ENCODE measurements at places on chromosomes 2 and 18. TPM values are rescaled to one million over a fixed set of nuclear protein-coding genes. Genes with fewer than 3 reads are reported as not detected.

GRCh38 chr18:75984853-75985252 lies 510.2 kb downstream of the ZNF516 start:
- ATAC-seq = no peak

DNA sequence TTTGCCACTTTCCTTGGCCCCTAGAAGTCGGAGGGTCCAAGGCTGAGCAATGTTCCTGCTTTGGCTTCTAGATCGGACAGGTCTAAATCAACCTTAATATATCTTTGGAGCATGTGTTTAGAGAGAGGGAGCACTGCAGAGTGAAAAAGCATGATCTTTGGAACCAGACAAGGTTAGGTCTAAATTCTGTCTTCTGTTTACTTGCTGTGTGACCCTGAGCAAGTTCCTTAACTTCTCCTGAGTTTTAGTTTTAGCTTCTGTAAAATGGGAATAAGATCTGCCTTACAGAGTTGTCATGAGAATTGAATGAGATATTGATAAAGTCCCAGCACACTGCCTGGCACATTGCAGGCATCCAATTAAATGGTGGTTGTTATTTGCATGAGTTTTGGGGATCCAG lies 13.9 kb downstream of the TMEM17 start:
- no peak for ATAC-seq

DNA sequence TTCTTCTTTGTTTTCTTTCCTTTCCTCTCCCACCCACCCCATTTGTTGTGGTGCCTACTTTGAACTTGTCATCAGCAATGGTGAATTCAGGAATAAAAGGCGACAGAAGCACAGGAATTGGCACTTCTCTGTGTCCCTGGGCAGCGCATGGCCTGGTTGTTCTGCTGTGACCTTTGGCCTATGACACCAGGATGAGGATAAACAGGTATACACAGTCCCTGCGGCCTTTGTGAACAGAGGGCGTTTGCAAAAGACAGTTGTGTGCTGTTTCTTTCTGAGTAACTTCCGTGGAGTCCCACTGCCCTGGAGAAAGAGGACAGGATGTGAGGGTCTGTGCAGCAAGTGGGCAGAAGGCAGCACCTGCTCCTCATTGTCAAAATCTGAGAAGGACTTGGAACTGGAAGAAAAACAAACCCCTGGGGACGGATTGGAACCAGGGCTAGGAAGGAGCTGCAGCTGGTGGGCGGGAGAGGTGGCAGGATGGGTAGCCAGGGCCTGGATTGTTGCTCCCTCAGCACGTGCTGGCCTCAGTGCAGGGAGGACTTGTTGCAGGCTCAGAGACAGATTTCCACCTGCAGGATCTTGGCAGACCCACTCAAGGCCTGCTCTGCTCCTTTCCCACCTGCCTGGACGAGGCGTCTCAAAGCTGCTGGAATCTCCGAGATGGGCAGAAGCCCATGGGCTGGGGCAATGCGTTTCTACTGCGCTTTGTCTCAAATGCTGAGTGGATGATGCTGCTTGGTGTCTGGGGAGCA lies 159.5 kb downstream of the ACKR3 start:
- no peak for ATAC-seq

- no peak for ATAC-seq
Measured at GRCh38 chr18:44699572-44700261, 19.0 kb downstream of the SETBP1 start.

DNA sequence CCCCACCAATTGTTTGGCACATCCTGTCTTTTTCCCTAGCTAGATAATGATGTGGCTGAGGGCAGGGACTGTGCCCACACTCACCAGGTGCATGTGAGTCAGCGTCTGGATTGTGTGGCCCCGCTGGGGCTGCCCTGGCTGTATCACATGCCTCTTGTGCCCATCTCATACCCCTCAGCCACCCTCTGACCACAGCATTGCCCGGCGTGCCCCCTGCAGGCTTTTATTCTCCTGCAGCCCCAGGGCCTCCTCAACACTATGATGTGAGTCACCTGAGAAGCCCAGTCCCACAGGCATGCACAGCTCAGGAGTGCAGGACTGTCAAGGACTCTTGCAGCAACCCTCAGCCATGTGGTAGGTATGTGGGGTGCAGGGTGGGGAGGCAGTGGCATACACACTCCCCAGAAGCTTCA lies 14.8 kb upstream of the STEAP3 start:
- no peak for ATAC-seq

GRCh38 chr2:18074476-18074875 lies 196.0 kb downstream of the KCNS3 start:
- ATAC-seq = no peak

GRCh38 chr18:50581517-50581916 lies 21.6 kb downstream of the MAPK4 start:
- ATAC-seq = no peak

DNA sequence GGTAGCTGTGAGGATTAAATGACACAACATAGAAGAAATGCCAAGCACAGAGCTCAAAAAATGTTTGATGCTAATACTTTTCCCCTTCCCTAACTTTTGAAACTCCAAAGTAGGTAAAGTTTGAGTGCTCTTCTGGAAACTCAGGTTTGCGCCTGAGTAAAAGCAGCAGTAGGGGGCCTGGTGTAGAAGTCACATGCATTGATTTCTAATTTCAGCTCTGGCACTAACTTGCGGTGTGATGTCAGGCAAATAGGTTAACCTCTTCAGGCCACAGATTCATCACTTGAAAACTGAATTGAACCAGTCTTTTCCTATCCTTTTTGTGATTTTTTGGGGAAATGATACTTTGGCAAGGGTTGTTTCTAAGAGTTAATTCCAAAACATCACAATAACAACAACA lies 27.2 kb downstream of the LHCGR start:
- ATAC-seq = no peak

GRCh38 chr2:132448771-132449170 lies 32.2 kb downstream of the GPR39 start:
- no peak for ATAC-seq

DNA sequence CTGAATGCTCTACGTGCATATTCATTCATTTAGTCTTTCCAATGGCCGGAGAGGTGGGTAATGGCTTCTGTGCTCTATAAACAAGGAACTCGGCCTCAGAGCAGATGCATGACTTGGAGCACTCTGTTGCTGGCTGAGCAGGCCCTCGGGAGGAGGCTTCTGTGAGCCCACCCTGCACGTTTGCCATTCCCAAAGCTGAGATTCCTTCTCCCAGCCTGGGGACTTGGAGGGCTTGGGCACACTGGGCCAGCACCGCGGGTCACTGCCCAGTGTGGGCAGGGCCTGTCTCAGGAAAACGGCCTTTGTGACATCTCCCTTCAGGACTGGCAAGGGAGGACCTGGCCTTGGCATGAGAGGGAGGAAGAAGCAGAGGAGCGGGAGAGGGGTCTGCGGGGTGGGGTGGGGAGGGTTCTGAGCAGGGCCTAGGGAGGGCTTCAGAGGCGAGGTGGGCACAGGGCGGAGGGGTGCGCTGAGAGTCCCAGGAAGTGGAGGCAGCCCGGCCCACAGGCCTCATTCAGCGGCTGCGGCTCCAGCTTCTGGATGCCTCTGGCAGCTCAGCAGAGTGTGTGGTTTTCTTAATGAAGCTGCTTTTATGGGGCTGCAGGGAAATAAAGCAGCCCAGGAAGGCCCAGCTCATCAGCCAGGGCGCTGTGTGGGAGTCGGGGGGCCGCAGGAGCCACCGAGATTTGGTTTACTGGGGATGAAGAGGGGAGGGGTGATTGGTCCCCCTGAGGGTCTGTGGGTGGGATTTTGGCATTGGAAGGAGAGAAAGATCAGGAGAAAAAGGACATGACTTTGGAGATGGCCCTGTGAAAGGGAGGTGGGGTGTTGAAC lies 51.7 kb upstream of the OTOF start:
- no peak for ATAC-seq

GRCh38 chr18:40035966-40036365 lies 1919.1 kb upstream of the PIK3C3 start:
- no peak for ATAC-seq

- peak; percentile 3 for ATAC-seq
Measured at GRCh38 chr2:197500503-197501131, 438 bp downstream of the HSPE1 start.

- ATAC-seq = peak; percentile 67
Measured at GRCh38 chr2:225842939-225843338, 443.4 kb downstream of the NYAP2 start.

GRCh38 chr2:133152801-133153200 lies 415.5 kb downstream of the NCKAP5 start:
- ATAC-seq = no peak

DNA sequence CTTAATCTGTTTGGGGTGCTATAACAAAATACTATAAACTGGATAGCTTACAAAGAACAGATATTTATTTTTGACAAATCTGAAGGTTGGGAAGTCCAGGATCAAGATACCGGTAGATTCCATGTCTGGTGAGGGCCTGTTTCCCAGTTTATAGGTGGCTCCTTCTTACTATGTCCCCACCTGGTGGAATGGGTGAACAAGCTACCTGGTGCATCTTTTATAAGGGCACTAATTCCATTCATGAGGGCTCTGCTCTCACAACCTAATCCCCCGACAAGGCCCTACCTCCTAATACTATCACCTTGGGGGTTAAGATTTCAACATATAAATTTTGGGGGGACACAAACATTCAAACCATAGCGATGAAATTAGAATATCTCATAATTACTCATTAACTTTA lies 15.6 kb upstream of the NEMP2 start:
- no peak for ATAC-seq

- ATAC-seq = no peak
Measured at GRCh38 chr18:55738483-55739114, 150.6 kb upstream of the TCF4 start.

DNA sequence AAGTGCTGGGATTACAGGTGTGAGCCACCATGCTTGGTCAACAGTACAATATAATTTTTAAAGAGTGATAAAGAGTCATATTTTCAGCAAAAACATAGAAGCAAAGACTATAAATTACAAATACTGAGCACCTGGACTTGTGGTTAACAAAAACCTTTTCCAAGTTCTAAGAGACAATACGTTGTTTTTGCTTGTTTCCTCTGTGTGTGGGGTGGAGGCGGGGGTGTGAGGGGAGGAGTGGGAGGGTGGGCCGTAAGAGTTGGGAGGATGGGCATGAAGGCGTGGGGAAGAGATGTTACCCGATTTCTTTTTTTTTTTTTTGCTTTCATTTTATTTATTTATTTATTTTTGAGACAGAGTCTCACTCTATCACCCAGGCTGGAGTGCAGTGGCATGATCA lies 78.0 kb upstream of the WIPF1 start:
- ATAC-seq = no peak

- ATAC-seq = no peak
Measured at GRCh38 chr2:72114693-72115051, 33.0 kb downstream of the CYP26B1 start.

NR4A2 gene
- 1.8 TPM for total RNA-seq

EVX2 gene
- total RNA-seq = 0.08 TPM

SP140 gene
- total RNA-seq = 2.0 TPM

TRIB2 gene
- 41.0 TPM for total RNA-seq

VWA3B gene
- total RNA-seq = not detected

CYP1B1 gene
- total RNA-seq = 156 TPM

E2F6 gene
- total RNA-seq = 19.3 TPM
